ENCODE measurements at places on chromosomes 5 and 9. TPM values are rescaled to one million over a fixed set of nuclear protein-coding genes. Genes with fewer than 3 reads are reported as not detected.

The ZER1 gene
- 14.8 TPM for total RNA-seq

The OCLN gene
- total RNA-seq, result 6.5 TPM

- DNase-seq, result no peak
Observed at GRCh38 chr9:13613296-13613695, 333.8 kb upstream of the MPDZ start.

GRCh38 chr5:153783362-153783658 is 255.4 kb downstream of the FAM114A2 start:
- DNase-seq, result no peak

GRCh38 chr9:84271531-84271900 is 69.0 kb downstream of the SLC28A3 start:
- no peak for DNase-seq

The OR2Y1 gene
- total RNA-seq, result not detected

DNA sequence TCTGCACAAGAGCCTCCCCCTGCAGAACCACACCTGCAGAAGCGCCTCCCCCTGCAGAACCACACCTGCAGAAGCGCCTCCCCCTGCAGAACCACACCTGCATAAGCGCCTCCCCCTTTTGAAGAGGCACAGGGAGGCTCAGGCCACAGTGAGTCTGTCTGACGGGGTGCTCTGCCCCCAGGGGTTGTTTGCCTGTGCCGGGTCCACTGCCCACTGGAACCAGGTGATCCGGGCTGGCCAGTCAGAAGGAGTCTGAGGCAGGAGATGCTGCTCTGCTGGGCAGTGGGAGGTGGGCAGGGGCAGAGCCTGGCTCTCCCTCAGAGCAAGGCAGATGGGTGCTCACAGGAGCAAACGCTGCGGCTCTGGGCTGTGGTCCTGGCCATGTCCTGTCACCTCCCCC is 60.8 kb upstream of the RNU6ATAC start:
- no peak for DNase-seq

DNA sequence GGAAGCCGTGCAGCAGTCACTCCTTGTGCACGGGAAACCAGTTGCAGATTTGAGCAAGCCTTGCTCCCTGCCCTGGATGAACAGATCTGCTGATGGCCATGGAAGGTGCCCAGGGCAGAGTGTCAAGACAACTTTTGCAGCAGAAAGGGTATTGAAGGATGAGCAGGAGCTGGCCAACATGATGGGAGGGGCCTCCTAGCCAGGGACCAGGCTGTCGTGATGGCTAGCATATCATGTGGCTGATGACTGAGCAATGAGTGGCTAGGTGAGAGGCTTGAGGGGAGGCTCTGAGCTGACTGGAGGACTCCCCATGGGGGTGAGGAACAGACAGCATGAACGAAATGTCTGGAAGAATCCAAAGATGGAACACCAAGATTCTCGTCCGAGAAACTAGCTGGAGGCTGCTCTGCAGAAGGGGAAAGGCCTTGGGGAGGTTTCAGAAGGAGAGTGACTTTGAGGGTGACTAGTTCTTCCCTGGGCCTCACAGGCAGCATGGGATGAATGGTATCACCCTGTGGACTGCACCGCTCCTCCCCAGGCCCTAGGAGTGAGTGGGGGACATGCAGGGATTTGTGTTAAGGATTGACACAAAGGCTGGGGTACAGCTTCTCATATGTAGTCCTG is 18.5 kb downstream of the PPARGC1B start:
- no peak for DNase-seq

GRCh38 chr5:57163553-57164006 is 10.3 kb upstream of the GPBP1 start:
- no peak for DNase-seq

GRCh38 chr5:175121457-175121856 is 322.5 kb downstream of the DRD1 start:
- DNase-seq, result no peak

The COL15A1 gene
- total RNA-seq, result 0.09 TPM

The PRUNE2 gene
- total RNA-seq, result 9.3 TPM

The PALM2AKAP2 gene
- total RNA-seq, result 0.98 TPM

GRCh38 chr9:38023661-38024035 is 45.4 kb downstream of the SHB start:
- DNase-seq, result no peak

The OBP2B gene
- not detected for total RNA-seq

The IL9 gene
- not detected for total RNA-seq

DNA sequence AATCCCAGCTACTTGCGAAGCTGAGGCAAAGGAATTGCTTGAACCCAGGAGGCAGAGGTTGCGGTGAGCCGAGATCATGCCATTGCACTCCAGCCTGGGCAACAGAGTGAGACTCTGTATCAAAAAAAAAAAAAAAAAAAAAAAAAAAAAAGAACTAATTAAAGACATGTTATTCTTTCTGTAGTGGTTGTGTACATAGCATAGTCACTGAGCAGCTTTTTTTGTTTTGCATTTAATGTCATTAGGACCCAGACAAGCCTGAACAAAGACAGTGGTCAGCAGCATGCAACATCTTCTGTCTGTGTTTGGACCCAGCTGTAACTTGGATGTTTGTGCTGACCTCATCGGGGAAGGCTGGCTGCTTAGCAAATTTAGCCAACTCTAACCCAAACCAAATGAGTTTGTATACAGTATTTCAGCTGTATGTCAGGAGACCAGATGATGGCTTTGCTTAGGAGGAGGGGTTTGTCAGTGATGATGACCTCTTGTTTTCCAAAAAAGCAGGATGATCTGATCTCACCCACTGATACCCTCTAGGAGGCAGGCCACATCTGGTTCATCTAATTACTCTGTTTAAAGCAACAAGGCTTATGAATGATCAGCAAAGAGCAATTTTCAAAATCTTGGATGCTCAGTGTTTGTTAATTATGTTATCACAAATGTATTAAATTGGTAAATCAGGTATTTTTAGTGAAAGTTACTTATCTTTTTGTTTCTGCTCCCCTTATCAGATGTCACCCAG is 39.5 kb downstream of the SNCAIP start:
- no peak for DNase-seq

The GTF2H2 gene
- total RNA-seq, result 60.1 TPM

GRCh38 chr5:176948458-176948857 is 49.3 kb upstream of the HK3 start:
- no peak for DNase-seq
